LHCN-M2 (cell line): ENCODE measurements at places on chromosomes 7 and 10.

- DNase-seq, result no peak
Measured at GRCh38 chr10:91636892-91637291, 4.0 kb upstream of the PPP1R3C start.

GRCh38 chr10:97708976-97709946 lies 4.3 kb upstream of the MARVELD1 start:
- peak; percentile 81 for DNase-seq

DNA sequence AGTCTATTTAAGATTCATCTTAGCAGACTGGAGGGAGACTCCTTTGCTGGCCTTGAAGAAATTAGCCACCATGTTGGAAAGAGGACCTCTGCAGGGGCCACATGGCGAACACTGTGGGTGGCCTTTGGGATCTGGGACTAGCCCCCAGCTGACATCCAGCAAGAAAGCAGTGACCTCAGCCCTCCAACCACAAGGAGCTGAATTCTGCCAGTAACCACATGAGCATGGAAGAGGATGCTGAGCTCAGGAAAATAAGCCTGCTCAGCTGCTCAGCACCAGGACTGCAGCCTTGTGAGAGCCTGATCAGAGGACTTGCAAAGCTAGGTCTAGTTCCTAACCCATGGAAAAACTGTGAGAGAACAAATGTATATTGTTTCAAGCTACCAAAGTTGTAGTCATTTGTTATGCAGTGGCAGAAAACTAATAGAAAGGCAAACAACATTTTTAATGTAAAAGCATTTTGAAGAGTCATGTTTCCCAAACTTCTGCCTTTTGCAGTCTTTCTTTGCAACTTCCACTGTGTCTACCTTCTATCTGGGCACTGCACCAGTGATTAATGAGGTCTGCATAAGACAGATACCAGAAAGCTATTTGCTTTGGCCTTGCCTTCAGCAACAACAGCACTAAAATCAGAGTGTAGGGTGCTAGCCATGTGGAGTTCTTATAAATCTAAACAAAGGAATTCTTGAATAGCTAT lies 183.7 kb downstream of the FGFR2 start:
- DNase-seq, result no peak

- DNase-seq, result no peak
Measured at GRCh38 chr10:124210263-124210662, 116.9 kb upstream of the CHST15 start.

DNA sequence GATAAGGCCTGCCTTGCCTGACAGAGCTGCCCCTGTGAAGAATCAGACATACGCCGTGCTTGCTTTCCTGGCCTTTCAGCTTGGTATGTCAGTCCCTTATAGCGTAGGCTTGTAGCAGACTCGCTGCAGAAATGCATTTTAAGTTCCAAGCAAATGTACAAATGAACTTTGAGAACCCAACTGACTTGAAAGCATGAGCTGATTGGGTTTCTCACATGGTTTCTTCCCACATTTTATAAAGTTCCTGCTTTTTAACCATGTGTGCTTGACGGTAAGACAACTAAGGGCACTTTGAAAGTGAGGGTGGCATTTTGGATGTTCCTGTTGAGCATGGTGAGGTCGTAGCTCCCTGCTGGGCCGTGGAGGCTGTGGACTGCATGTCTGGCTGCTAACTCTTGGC lies 62.6 kb downstream of the CCNY start:
- DNase-seq, result no peak

DNA sequence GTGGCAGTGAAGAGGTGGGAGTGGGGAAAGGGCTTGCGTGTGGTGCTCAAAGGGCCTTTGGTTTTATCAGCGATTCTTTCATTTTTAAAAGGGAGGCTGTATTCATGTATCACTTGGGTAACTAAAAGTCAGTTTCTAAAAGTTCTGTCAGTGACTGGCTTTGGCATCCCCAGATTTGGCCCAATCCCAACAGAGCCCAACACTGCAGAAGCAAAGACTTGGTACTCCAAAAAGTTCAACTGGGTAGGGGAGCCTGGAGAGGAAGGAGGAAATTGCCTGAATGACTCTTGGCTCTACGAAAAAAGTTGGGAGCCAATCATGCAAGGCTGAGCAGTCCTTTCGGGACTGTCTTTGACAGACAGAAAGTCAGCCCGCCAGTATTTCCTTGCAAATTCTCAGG lies 54.5 kb upstream of the COL13A1 start:
- DNase-seq, result no peak

GRCh38 chr7:117067340-117067739 lies 114.0 kb downstream of the ST7 start:
- no peak for DNase-seq

DNA sequence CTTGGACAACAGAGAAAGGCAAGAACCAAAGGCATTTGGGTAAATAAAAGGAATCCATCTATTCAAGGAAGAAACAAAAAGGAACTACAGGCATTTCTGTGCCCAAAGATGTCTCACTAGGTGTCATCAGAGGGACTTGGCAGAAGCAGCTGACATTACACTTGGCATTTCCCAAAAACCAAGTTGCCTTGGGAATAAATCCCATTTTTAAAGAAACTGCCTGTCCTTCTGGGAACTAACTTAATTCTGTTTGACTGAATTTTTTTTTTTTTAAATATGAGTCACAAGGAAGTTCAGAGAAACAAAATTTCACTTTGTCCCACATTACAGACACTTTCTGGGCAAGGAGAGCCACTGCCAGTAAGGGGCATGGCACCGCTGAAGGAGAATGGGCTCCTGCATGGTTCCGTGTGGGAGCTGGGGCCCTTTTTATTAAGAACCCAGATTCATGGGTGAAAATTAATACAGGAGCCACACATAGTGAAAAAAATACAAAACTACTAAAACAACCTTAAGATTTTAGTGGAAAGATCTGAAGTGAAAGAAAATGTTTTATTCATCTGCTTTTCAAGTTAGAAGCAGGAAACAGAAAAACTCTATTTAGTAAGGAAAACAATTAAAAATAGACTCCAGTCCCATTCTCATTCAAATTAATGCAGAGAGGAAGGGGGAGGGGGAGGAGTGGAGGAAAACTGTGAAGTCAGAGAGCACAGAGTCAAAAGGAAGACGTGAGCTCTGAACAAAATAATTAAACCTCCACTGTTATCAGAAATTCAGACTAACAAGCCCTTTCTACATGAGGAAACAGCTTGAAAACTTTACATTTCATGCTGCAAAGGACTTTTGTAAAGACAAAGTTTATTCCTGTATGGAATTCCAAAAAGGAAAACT lies 118.4 kb upstream of the PDLIM1 start:
- DNase-seq, result no peak

GRCh38 chr7:45160417-45160881 lies 2.9 kb downstream of the RAMP3 start:
- DNase-seq, result peak; percentile 48
